Stimulated activated CD4-positive, alpha-beta T cell treated with anti-CD3 and anti-CD28 coated beads, Interleukin-15, amount 100 ng/mL, for 1 hour (primary cell): ENCODE measurements at places on chromosomes 12 and 14.
A peak's percentile ranks its signal among the peaks of the same experiment; 100 is the strongest.

- no peak for DNase-seq
Observed at GRCh38 chr12:109004017-109004416, 16.9 kb downstream of the SVOP start.

GRCh38 chr14:59905188-59905587 is 14.8 kb upstream of the LRRC9 start:
- no peak for DNase-seq

DNA sequence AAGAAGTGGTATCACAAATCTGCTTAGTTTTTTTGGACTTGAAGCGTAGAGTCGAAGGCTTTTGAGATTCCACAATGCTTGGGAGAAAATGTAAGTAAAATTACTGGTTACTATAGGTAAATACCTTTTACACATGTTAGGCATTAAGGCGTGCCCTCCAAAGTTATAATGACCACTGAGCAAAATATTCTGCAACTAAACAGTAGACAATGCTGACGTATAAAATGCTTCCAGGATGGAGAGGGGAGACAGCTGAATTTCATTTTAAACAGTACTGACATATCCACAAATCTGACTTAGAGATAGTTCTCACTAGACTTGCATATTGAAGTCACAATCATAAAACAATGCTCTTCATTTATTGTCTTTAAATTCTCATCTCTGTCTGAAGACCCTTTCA is 144.5 kb upstream of the DCN start:
- DNase-seq: no peak

DNA sequence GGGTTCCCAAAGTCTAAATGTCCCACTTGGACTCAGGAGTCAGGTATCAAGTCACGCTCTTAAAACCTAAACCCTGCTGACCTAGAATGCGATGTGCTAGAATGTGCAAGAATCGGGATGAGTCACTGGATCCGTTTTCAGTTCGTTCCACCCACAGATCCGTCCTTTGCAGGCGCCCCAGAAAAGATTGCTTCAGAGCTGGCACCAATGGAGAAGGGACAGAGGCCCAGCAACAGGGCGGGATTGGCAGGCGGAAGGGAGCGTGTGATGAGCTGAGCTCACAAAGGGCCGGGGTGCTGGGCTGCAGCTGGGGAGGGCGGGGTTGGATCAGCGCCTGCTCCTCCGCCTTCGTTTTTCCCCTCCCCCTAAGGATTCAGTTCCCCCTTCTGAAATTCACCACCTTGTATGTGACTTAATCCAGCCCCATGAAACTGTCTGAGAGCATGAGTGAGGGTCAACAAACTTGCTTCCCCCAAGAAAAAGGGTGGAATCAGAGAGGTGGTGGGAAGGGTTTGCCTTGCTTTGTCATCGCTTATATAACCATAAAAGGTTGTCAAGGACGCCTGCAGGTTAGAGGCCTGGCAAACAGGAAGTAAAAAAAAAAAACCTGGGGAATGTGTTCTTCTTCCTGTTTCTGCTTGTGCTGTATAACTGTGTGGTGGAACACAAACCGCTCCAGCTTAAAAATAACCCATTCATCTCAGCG is 2.8 kb upstream of the UBC start:
- peak; percentile 80 for DNase-seq

DNA sequence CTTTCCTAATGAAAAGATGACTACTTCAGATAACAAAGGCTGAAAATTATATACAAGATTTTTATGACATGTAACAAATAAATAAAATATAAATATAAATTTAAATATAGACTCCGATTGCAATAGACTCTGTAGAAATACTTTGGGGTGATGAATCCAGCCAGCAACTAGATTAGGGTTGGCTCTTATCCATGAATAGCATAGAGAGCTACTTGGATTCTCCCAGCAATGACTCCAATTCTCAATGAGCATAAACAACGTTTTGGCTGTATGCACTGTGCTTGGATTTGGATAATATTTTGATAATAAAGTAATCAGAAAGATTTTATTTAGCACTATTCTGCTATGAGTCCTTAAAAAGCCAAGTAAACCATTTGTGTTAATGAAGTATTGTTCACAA is 58.0 kb upstream of the LRFN5 start:
- no peak for DNase-seq

GRCh38 chr12:132116709-132117557 is 27.2 kb downstream of the DDX51 start:
- no peak for DNase-seq

DNA sequence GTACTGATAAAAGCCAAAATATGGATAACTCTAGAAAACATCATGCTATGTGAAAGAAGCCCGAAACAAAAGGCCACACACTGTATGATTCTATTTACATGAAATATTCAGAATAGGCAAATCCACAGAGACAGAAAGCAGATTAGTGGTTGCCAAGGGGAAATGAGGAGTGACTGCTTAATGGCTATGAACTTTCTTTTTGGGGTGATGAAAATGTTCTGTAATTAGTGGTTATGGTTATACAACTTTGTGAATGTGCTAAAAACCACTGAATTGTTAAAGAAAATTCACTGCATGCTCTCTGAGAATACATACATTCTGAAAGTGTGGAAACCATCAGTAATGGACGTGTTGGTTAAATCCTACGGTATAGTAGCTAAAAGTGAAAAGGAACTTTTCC is 39.9 kb upstream of the STON2 start:
- DNase-seq: no peak

DNA sequence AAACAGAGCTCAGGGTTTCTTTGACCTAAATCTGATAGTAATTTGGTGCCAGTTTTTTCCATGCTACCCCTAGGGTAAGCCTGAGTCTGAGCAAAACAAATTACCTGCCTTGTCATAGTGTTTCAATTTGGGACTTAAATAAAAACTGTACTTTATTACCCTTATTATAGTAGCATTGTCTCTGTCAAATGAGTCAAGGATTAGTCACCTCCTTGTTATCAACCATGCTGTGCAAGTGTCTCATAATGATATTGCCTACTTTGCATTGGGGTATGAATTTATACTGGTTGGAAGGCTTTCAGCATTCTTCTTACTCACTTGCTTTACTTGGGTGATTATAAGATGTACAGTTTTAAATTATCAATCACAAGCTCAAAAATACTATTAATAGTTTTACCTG is 380.0 kb downstream of the LRFN5 start:
- no peak for DNase-seq

- no peak for DNase-seq
Observed at GRCh38 chr14:104666981-104667380, 22.4 kb upstream of the INF2 start.

DNA sequence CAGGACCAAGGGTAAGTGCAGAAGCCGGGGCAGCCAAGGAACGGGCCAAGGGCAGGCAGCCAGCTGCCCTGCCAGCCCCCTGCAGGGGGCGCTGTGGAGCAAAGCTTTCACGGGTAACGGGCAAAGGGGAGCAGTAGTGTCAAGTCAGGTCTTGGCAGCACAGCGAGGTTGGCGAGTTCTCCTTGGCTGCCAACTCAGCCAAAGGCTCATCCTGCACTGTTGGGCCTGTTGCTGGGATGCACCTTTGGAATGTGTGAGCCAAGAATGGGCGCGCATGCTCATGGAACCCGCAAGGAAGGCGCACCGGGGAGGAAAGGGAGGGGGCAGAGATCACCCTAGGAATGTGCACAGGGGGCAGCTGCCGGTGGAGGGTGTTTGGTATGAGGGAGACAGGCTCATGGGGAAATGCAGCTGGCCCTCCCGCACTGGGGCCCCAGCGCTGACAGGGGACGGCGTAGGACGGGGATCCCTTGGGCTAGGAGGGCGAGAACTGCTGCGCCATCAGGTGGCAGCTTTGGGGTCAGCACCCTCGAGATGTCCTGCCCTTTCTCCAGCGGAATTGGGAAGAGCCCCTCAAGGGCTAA is 138.0 kb downstream of the ASCL4 start:
- peak; percentile 49 for DNase-seq

GRCh38 chr12:5806371-5807089 is 138.5 kb downstream of the ANO2 start:
- DNase-seq: no peak

- DNase-seq: no peak
Observed at GRCh38 chr12:67798768-67799167, 150.2 kb downstream of the DYRK2 start.

GRCh38 chr14:68664225-68664681 is 128.6 kb downstream of the ZFP36L1 start:
- no peak for DNase-seq
